ENCODE measurements at places on chromosomes 13 and 19. TPM values are rescaled to one million over a fixed set of nuclear protein-coding genes. Genes with fewer than 3 reads are reported as not detected.
A peak's percentile ranks its signal among the peaks of the same experiment; 100 is the strongest.

GRCh38 chr13:48890391-48890790 lies 85.3 kb upstream of the FNDC3A start:
- DNase-seq, result no peak
- H3K27ac ChIP-seq, result no peak overlapping the region
- H3K4me1 ChIP-seq, result no peaks in the 10 kb centered on the region
- no peaks in the 10 kb centered on the region for H3K27me3 ChIP-seq
- H3K4me3 ChIP-seq, result no peak overlapping the region
- no peaks in the 10 kb centered on the region for H3K36me3 ChIP-seq

GRCh38 chr13:100403675-100404074 lies 184.9 kb downstream of the GGACT start:
- H3K27me3 ChIP-seq, result no peaks in the 10 kb centered on the region
- no peak overlapping the region for H3K27ac ChIP-seq
- no peak for DNase-seq
- no peaks in the 10 kb centered on the region for H3K36me3 ChIP-seq
- H3K4me3 ChIP-seq, result no peak overlapping the region

DNA sequence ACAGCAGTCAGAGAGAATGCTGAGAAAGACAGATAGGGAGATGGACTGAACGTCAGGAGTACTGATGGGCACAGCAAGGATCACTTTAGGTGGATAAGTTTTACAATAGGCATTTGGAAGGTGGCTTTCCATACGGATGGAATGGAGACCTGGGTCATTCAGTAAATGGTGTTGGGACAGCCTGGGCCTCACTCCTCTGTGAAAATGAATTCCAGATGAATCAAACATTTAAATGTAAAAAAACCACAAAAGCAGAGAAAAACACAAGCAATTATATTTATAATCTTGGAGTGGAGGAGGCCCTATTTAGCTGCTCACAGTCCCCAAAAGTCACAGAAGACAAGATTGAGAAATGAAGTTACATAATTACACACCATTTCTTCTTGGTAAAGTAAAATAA lies 4.7 kb downstream of the IL17D start:
- DNase-seq, result no peak
- H3K27me3 ChIP-seq, result no peaks in the 10 kb centered on the region
- no peaks in the 10 kb centered on the region for H3K36me3 ChIP-seq
- no peak overlapping the region for H3K4me3 ChIP-seq
- peaks cover 12% of the 10 kb centered on the region for H3K4me1 ChIP-seq

DNA sequence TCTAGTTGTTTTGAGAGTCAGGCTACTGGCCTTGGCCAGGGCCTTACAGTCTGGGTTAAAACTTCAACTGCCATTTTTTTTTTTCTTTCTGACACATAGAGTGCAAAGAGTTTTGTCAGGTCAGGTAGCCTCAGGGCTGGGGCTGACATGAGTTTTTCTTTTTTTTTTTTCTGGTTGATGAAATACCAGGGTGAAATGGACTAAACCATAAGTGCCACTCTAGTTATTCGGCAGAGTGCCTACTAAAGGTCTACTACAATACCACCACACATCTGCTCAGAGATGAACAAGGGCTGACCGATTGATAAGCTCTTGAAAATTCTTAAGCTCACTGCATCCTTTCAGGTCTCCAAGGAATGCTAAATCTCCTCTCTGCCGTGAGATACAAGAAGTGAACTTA lies 4.4 kb upstream of the ZNF320 start:
- no peak overlapping the region for H3K4me3 ChIP-seq
- H3K27me3 ChIP-seq, result no peaks in the 10 kb centered on the region
- H3K27ac ChIP-seq, result no peak overlapping the region
- H3K36me3 ChIP-seq, result peaks cover 1% of the 10 kb centered on the region

DNA sequence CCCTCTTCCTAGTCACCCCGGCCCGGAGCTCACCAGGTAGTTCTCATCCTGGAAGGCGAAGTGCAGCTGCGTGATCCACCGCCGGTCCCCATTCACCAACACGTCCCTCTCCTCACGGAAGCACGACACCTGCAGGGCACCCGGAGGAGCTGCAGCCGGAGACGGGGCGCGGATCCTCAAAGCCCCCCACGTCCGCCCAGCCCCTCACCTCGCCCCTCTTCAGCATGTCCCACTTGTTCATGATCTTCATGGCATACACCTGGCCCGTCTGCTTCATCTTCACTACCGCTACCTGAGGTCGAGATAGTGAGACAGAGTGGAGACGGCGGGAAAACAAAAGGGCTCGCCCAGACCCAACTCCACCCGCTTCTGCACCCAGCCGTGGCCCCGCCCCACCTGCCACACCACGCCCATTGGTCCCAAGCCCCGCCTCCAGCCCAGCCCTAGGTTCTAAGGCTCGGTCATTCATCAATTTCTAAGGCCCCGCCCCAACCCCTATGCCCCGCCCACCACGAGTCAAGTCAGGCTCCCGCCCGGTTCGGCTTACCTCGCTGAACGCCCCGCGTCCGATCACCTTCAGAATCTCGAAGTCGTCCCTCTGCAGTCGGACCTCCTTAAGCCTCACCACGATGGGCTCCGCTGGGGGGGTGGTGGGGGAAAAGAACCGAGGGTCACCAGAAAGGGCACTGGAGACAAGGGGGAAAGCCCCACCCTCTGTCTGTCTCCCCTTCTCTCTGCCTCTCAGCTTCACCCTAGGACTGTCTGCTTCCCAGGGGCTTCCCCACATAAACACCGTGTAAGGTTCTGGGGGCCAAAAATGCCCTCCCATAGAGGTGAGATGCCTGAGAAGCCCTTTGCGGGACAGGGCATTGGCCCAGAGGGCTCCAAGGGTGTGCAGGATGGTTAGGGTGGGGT lies 2.8 kb downstream of the DMPK start:
- H3K4me1 ChIP-seq, result peaks cover 23% of the 10 kb centered on the region
- H3K27ac ChIP-seq, result no peak overlapping the region
- H3K36me3 ChIP-seq, result no peaks in the 10 kb centered on the region
- H3K27me3 ChIP-seq, result peaks cover 18% of the 10 kb centered on the region

DNA sequence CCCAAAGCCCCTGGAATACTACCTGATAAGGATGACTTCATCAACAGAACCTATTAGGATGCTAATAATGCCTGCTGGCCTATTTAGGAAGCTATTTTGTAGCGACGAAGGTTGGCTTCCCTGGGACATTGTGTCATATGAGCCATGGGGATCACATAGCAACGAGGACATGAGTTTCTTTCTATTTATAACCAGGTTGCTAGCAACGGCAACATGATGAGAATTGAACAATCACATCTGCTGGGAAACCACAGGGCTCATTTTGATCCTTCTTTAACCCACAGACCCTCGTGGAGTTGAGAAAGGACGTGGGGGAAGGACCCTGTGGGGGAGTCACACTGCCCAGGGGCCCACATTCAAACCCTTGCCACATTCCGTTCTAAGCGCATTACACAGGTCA lies 172.2 kb downstream of the COL4A1 start:
- H3K4me1 ChIP-seq, result peaks cover 12% of the 10 kb centered on the region
- H3K36me3 ChIP-seq, result no peaks in the 10 kb centered on the region
- no peak overlapping the region for H3K4me3 ChIP-seq
- no peak overlapping the region for H3K27ac ChIP-seq

GRCh38 chr13:68745502-68745901 lies 1362.1 kb upstream of the ATXN8OS start:
- no peaks in the 10 kb centered on the region for H3K27me3 ChIP-seq
- no peak overlapping the region for H3K27ac ChIP-seq
- H3K4me3 ChIP-seq, result no peak overlapping the region
- H3K4me1 ChIP-seq, result no peaks in the 10 kb centered on the region
- no peak for DNase-seq

- H3K4me1 ChIP-seq, result peaks cover 46% of the 10 kb centered on the region
- H3K27me3 ChIP-seq, result no peaks in the 10 kb centered on the region
- peaks cover 11% of the 10 kb centered on the region for H3K36me3 ChIP-seq
- DNase-seq, result no peak
- peak overlapping the region; percentile 35 for H3K4me3 ChIP-seq
Observed at GRCh38 chr19:40713939-40714338, 2.7 kb downstream of the COQ8B start.

DNA sequence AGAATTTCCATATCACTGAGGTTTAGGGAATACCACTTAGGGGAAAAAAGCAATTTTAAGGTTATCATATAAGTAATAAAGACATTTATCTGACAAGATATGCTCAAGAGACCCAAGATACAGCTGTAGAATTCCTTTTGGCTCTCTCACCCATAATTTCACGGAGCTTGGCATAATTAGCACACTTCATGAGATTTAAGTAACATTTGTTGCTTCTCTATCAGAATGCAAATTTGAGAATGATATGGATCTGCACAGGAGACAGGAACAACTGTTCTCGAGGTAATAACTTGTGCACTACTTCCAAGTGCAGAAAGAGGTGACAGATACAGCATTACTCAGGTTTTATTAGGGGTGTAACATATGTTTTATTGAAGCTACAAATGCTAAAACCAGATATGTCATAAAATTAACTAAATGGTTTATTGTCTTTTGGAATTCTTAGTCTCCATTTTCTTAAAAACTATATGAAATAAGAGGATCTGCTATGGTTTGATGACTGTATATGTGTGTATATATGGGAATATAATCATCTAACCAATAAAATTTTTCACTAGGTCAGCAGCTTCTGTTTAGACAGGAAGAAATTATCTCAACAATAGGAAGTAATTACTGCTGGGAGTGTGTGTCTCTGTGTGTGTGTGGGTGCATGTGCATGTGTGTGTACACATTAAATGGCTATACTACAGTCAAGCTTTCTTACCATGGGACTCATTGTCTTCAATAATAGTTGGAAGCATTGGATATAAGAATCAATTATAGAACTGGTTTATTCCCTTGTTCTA lies 401.3 kb downstream of the PCDH17 start:
- H3K27me3 ChIP-seq, result no peaks in the 10 kb centered on the region
- H3K36me3 ChIP-seq, result no peaks in the 10 kb centered on the region
- H3K27ac ChIP-seq, result no peak overlapping the region
- DNase-seq, result no peak
- no peak overlapping the region for H3K4me3 ChIP-seq

GRCh38 chr19:32097620-32098019 lies 247.8 kb upstream of the ZNF507 start:
- H3K36me3 ChIP-seq, result no peaks in the 10 kb centered on the region
- no peak overlapping the region for H3K4me3 ChIP-seq
- no peak for DNase-seq
- H3K27me3 ChIP-seq, result no peaks in the 10 kb centered on the region

DNA sequence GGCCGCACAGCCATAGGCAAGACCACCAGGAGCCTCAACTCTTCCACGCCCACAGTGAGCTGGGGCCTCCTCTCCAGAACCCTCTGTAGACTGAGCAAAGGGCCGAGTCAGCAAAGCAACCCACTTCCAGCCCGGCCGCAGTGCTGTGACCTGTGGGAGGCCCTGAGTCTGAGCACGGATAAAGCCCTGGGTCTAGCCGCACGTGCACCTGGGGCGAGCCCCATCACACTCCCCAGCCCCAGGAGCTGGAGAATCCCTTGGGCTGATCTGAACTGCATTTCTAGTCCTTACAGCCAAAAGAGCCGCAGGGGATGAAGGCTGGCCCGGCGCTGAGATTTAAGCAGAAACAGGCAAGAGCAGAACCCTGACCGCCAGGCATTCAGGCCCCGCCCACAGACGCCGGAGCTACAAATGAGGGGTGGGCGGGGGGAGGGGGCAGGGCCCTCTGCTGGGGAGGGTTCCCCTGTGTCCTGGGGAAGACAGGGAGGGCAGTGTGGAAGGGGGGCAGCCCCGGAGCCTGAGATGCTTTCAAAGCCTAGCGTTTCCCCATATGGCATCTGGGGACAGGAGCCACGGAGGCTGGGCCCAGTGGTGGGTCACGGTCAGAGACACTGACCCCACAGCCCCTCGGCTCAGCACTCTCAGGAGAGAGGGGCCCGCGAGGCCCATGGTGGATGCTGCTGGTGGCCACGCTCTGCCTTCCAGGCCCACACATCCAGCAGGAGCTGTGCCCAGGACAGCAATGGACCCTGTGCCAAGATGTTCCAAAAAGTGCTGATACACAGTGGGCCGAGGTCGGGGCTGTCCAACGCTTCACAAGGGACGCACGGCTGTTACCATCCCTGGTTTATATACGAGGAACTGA lies 4.9 kb downstream of the TMEM259 start:
- H3K36me3 ChIP-seq, result peaks cover 32% of the 10 kb centered on the region
- no peak overlapping the region for H3K27ac ChIP-seq
- H3K27me3 ChIP-seq, result no peaks in the 10 kb centered on the region
- peaks cover 54% of the 10 kb centered on the region for H3K4me1 ChIP-seq
- DNase-seq, result no peak
- no peak overlapping the region for H3K4me3 ChIP-seq

DNA sequence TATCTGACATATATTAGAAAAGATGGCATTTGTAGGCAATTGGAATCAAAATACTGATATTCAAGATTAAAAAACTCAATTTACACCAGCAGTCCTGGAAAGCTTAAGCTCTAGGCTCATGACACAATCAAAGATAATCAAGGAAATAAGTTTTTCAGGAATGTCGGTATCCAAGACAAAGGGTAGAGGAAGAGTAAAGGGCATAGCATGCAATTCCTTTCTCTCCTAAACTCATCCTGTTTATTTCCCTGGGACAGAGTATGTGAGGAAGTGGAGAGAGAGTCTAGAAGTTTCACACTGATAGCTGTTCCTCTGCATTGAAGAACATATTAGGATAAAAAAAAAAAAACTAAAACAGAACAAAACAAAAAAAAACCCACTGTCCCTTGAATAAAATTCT lies 2452.1 kb downstream of the PCDH9 start:
- no peaks in the 10 kb centered on the region for H3K36me3 ChIP-seq

GRCh38 chr13:97226788-97227627 lies 4.9 kb downstream of the MBNL2 start:
- peaks cover 38% of the 10 kb centered on the region for H3K4me1 ChIP-seq
- peak overlapping the region; percentile 12 for H3K4me3 ChIP-seq
- H3K27ac ChIP-seq, result peak overlapping the region; percentile 80
- no peaks in the 10 kb centered on the region for H3K36me3 ChIP-seq

GRCh38 chr13:80011448-80012212 lies 329.3 kb downstream of the SPRY2 start:
- no peaks in the 10 kb centered on the region for H3K36me3 ChIP-seq
- no peak for DNase-seq
- H3K27me3 ChIP-seq, result no peaks in the 10 kb centered on the region
- H3K27ac ChIP-seq, result no peak overlapping the region
- H3K4me3 ChIP-seq, result no peak overlapping the region

- no peak for DNase-seq
- H3K27me3 ChIP-seq, result no peaks in the 10 kb centered on the region
- no peak overlapping the region for H3K4me3 ChIP-seq
- H3K27ac ChIP-seq, result no peak overlapping the region
- H3K36me3 ChIP-seq, result peaks cover 42% of the 10 kb centered on the region
Observed at GRCh38 chr19:45528744-45529419, 21.6 kb downstream of the VASP start.

GRCh38 chr19:1009041-1009980 lies 9.1 kb downstream of the GRIN3B start:
- no peak for DNase-seq
- no peak overlapping the region for H3K4me3 ChIP-seq
- no peaks in the 10 kb centered on the region for H3K4me1 ChIP-seq
- H3K36me3 ChIP-seq, result peaks cover 33% of the 10 kb centered on the region
- no peaks in the 10 kb centered on the region for H3K27me3 ChIP-seq
- no peak overlapping the region for H3K27ac ChIP-seq

GRCh38 chr19:18388100-18388959 lies 2.4 kb downstream of the GDF15 start:
- peak; percentile 88 for DNase-seq
- no peak overlapping the region for H3K27ac ChIP-seq
- H3K4me1 ChIP-seq, result peaks cover 42% of the 10 kb centered on the region

Gene CCDC70
- not detected for total RNA-seq

Gene ELSPBP1
- total RNA-seq, result not detected

Gene RASAL3
- 283 TPM for total RNA-seq

Gene ZNF681
- 2.3 TPM for total RNA-seq

Gene TLE6
- total RNA-seq, result 0.49 TPM

Gene ICAM5
- total RNA-seq, result 1.1 TPM

Gene OR10H1
- total RNA-seq, result not detected

Gene NPHS1
- total RNA-seq, result not detected

Gene DIAPH3
- 0.54 TPM for total RNA-seq

Gene LYPD3
- 1.3 TPM for total RNA-seq

Gene HNRNPA1L2
- 16.2 TPM for total RNA-seq

Gene DACT3
- total RNA-seq, result not detected

Gene KLK15
- not detected for total RNA-seq

Gene TMEM190
- not detected for total RNA-seq

Gene STOML3
- not detected for total RNA-seq

All from natural killer cell (primary cell).